ENCODE measurements at places on chromosomes 4 and X. TPM values are rescaled to one million over a fixed set of nuclear protein-coding genes. Genes with fewer than 3 reads are reported as not detected.

Gene STS
- total RNA-seq: 30.8 TPM

Gene SSX2B
- not detected for total RNA-seq

Gene SPANXA1
- total RNA-seq: not detected

Gene LRP2BP
- 0.64 TPM for total RNA-seq

Gene CLIC2
- total RNA-seq: 20.8 TPM

Gene MED14
- 29.4 TPM for total RNA-seq

Gene POLN
- 12.8 TPM for total RNA-seq

DNA sequence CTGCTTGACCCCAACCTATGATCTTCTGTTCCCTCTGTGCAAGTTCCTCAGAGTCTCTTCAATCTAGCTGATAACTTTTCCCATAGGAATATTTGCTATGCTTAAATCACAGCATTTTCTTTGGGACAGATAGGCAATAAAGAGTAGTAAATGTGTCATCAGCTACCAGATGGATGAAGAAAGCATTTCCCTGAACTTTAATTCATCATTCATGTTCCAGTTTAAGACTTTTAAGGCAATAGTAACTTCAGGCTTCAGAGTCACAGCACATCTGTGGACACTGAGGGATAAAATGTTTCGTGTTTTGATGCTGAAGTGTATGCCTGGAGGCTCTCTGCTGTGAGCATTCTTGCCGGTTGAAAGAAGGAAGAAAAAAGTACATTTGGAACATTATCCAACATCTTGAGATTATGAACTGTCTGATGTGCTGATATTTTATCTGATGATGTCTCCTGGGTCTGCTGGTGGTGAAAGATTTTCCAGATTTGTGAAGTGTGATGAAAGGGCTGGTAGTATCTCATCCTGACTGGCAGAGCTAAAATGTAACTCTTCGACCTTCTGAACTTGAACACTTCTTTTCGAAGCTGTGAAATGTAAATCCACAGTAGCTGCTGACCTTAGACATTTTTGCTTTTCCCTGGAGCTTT is 133.7 kb downstream of the DCLK2 start:
- DNase-seq: no peak

- no peak for DNase-seq
These were observed 127.8 kb upstream of the NOCT start for GRCh38 chr4:138887741-138888140.

DNA sequence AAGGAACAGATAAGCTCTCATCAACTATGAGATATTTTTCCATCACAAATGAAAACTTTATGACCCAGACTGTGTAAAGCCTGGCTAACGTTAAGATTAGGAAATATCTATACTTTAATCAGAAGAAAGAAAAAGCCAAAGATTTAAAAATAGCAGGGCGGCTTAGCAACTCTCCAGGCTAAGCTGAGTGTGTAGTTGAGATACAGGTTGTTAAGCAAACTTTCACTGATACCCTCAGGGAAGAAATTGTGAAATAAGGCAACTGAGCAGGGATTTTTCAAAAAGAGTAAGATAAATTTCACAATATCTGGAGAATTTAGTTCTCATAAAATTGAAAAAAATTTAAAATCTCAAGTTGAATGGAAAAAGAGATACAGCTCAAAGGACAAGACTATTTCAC is 382.0 kb downstream of the RAPGEF2 start:
- DNase-seq: no peak

DNA sequence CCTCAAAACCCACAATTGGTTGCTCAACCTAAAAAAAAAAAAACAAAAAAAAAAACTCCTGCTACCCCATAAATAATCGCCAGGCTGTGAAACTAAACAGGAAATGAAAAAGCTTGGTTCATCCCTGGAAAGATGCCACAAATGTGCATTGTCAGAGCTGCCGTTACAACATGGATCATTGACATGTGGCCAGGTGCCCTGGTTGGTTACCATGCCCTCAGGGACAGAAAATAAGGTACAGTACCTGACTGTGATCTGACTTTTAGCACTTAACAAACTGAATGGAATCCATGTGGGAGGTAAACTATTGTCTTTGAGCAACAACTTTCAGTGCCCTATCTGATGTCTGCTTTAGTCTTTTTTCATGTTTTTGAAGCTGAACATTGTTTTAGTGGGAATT is 118.0 kb upstream of the RPL34 start:
- no peak for DNase-seq

DNA sequence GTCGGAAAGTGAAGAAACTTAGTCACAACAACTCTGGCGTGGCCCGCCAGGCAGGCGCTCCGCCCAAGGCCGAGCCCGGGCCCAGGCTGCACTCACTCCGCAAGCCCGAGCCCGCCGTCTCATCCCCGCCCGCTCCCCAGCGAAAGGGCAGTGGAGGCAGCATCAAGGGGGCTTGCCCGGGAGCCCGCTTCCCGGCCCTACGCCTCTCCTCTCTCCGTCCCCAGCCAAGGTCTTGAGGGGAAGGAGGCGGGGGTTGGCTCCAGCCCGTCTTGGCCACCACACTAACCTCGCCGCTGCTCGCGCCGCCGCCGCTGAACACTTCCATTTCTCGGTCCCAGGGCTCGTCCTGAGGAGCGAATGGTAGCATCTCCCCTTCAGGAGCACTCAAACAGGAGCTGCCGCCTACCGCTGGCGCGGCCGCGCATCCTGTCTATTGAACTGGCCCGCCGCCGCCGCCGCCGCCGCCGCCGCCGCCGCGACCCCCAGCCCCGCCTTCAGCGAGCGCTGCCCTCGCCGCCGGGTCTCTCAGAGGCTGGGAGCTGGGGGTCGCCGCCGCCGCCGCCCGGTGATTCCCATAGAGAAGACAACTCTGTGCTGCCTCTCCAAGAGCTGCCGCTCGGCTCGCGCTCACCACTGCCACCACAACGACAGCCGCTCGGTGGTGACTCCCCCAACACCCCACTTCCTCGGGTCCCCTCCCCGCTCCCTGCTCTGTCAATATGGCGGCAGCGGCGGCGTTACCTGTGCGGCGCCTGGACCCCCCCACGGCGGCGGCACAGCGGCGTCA is at the start of gene RPS6KA6:
RPS6KA6 (minus strand) TSS at position 667 of the 787 bp plus-strand sequence; CDS start at position 367, 300 bp downstream.
- DNase-seq: no peak

Measured in mesenteric fat pad (tissue), 1 donor.